ENCODE measurements at places on chromosomes 4 and X.

GRCh38 chr4:24321616-24322015, 262.7 kb downstream of the DHX15 start:
- DNase-seq: no peak

DNA sequence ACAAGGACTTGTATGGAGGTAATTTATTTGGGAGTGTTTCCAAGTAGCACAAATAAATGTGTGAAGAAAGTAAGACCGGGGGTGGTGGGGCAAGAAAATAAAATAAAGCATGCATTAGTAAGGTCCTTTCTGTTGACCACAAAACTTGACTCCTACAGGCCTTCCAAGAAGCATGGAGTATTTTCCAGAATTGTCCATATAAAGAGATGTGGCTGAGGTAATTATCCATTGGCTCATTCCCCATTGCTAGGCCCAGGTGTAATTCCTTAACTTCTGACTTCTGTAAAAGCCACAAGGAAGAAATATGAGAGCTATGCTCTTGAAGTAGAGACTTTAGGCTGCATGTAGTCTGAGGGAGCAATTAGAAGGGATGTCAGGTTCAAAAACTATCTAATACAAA, 430.5 kb upstream of the PABPC4L start:
- no peak for DNase-seq

DNA sequence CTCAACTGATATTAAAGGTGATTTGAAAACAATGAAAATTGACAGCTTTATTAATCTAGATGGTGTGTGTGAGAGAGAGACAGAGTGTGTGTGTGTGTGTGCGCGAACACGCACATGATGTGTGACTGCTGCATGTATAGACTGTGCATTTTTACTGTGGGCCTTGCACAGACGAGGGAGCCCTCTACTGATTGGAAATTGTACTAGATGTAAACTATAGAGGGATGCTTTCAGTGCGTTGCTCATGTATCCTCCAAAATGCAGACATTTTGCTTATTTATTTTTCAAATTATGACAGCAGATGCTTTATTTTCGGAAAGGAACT, 168.4 kb upstream of the GK2 start:
- DNase-seq: no peak

DNA sequence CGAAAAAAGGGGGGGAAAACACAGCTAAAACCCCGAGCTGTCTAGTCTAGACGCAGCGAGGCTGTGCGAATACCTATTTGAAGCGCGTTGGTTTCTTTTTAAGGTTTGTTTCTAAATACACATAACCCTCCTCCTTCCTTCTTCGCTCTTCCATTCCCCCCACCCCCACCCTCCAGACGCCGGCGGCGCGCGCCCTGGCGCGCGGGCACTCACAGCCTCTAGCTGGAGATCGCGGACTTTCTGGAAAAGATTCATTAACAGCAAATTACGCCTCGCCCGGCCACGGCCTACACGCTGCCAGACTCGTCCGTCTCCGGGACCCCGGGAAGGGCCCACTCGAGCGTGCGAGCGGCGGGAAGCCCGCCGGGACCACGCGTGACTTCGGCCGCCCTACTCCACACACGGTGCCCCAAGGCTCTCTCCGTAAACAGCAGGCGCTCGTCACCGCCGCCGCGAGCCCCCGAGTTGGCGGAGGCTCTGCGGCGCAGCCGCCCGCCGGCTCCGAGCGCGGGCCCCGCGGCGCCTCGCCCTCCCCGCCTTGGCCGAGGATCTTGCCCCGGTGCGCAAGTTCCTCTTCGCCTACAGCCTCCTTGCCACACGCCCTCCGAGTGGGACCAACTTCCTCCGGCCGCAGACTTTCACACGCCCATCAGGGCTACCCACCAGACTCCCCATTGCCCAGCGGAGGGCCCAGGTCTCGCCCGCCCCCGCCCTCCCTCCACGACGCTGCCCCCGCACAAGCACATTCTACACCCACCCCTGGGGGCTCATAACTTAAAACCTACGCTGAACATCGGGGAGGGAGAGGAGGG, 2.0 kb downstream of the BCOR start:
- peak; percentile 23 for DNase-seq

GRCh38 chrX:24026432-24026831, 554 bp downstream of the KLHL15 start:
- no peak for DNase-seq

DNA sequence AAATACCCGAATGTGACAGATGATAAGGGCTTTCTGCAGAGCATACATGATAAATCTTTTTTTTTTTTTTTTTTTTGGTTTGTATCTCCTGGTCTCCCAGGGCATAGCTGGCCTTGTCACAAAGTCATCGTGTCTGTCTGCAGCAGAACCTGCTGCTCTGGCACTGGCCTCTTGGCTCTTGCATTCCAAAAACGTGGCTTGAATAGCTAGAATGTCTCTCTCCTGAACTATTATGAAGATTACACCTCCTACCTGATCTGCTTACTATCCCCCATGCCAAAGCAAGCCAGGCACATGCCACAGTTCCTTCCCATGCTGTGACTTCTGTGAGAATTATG, 50.4 kb upstream of the SCRG1 start:
- DNase-seq: peak; percentile 24

GRCh38 chr4:38065176-38065575, 105.0 kb downstream of the PTTG2 start:
- no peak for DNase-seq

DNA sequence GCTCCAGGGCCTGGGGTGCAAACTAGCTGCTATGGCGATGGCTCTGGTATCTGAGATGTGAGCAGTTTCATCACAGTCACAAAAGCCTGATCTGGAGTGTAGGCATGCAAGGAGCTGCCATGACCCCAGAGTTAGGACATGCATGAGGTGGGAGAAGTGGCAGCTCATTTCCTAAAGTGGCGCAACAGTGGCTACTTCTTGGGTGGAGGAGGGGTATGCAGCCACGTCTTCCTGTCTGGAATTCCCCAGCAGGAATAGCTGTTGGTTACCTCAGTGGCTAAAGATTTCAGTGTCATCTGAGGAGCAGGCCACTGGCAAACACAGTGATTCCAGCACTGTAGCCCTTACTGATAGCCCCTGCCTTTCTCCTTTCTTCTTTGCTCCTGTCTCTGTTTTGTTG, 1382.5 kb downstream of the C4orf33 start:
- DNase-seq: no peak

GRCh38 chr4:42750091-42750490, 93.2 kb upstream of the ATP8A1 start:
- no peak for DNase-seq

DNA sequence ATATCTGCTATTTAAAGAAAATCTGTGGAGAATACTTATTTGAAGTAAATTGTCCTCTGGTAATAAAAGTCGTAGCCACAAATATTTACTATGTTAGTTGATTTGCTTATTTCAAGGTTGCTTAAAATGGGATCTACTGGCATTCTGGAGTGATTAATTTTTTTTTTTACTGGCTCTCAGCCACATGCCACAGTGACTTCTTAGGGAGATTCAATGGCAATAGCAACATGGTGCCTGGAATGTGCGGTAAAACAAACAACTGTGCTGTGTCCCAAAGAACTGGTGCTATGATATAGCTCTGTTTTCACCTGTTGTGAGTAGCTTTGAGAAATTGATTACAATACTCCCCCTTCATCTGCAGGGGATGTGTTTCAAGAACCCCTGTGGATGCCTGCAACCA, 324.3 kb downstream of the GPAT3 start:
- no peak for DNase-seq

- DNase-seq: no peak
These were observed 48.9 kb upstream of the GATB start for GRCh38 chr4:151809716-151810115.

- DNase-seq: no peak
These were observed 6.3 kb upstream of the TAB3 start for GRCh38 chrX:30895370-30895769.

GRCh38 chr4:112514647-112515197, 1.3 kb downstream of the NEUROG2 start:
- no peak for DNase-seq

DNA sequence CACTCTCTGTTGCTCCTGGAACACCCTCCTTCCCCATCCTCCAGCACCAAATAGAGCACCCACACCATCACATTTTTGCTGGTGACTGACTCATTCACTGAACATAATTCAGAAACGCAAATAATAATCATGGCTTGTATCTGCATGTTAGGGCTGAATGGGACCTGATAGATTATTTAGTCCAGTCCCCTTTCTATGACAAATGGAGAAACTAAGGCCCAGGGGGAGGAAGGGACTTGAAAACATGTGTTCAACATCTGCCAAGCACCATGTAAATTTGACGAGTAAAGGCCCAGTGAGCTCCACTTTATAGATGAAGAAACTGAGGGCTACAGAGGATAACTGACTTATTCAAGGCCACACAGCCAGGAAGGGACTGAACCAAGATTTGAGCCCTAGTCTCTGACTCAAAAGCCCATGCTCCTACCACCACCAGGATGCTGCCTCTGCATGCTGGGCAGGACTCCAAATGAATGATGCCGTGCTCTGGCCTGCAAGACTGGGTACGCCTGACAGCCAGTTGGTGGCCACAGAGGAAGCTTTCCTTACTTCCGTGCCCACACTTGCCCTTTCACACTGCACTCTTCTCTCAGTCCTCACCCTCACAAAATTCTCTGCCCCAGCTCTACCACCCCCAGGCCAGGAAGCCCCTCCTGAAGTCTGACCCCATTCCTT, 133.3 kb upstream of the PJA1 start:
- DNase-seq: no peak

GRCh38 chr4:3311489-3312171, 18.8 kb downstream of the RGS12 start:
- no peak for DNase-seq

DNA sequence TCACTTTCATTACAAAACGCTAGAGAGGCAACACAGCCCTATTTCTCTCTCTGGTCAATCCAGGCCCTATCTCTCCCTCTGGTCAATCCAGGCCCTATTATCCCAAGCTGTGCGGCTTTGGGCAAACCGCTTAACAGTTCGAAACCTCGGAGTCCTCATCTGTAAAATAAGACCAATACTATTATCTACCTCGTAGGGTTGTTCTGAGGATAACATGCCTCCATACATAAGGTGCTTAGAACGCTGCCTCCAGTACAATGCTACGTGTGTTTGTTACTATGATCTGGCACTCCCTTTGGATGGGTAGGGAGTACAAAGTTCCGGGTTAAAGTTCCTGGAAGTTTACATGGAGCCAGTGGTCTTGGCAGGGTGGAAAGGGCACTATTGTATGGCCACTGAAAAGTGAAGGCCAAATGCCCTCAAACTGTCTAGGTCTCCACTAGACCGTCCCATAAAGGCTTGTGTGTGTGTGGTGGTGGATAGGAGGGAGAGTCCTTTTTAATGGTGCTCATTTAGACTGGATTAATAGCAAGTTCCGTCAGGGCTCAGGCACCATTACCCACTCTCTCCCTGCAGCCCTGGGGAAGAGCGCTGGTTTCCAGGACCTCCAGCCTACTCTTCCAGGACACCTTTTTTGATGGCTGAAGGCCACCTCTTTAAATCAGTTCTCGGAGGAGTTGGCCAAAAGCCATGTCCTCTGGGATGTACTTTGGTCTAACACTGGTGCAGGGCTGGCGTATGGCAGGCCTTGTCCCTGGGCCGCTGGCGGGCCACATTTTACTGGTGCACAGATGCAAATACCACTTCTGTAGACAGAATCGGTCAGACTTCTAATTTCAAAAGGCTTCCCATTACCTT, 75.6 kb upstream of the BCOR start:
- DNase-seq: no peak

Measured in left ventricle myocardium inferior (tissue), 1 donor.